H9 (cell line): ENCODE measurements at places on chromosomes 12 and 14. TPM values are rescaled to one million over a fixed set of nuclear protein-coding genes. Genes with fewer than 3 reads are reported as not detected.

DNA sequence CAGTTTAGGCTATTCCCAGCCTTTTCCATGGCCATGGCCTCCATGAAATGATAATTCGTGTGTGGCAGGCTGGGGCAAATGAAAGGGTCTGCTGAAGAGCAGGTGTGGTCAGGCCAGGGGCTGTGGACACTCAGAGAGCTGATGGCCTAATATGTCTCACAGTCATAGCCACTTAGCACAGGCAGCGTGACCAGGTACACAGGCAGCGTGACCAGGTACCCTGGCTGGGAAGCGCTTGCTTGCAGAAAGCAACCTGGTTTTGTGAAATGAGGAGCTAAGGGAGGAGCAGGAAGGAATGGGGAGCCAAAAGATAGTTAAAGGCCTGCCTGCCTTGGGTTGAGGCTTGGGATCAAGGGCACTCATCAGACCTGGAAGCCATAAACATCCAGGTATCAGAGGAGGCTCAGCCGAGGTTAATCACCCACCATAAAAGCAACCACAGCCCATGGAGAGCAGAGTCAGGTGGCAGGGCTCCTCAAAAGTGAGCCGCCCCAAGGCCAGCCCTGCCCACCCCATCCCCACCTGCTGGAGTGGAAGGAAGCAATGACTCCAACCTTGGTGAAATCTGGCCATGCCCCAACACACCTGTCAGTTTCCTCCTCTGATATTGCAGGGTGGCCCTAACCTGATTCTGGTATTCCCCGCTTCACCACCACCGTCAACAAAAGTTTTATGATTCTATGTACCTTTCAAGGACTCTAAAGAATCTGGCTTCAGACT is 8.0 kb upstream of the KRT8 start:
- DNase-seq = no peak

GRCh38 chr14:31690056-31690455 is 128.9 kb downstream of the NUBPL start:
- no peak for DNase-seq

GRCh38 chr14:24408764-24409163 is 10.0 kb downstream of the NYNRIN start:
- DNase-seq = peak; percentile 13

DNA sequence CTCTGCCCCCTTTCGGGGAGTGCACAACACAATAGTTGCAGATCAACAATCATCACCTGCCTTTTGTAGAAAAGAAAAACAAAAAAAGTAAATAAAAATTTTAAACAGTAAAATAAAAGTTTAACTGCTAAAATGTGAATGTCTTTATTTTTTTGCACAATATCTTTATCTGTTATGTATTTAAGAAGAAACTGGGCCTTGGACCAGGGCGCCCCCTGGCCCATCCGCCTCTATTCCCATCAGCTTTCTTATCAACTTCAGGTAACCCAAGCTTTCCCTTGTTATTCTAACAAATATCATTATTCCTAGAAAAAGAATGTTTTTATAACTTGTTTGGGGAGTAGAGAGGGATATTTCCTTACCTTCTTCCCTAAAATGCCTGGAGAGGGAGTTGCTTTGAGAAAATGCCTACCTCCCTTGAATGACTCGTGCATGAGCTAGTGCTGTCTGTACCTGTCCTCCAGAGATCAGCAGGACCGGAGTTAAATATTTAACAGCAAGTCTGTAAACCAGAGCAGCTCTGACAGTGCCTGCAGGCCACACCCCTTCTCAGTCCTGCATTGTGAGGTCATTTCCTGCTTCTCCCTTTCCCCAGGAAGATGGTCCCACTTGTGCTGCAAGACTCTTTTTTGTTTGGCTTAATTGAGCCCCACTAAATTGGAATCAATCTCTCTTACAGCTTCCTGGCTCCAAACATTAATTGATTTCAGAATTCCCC is 192.8 kb upstream of the RGS6 start:
- DNase-seq = peak; percentile 47

- no peak for DNase-seq
These were observed 158.4 kb upstream of the RASSF8 start for GRCh38 chr12:25800101-25800500.

DNA sequence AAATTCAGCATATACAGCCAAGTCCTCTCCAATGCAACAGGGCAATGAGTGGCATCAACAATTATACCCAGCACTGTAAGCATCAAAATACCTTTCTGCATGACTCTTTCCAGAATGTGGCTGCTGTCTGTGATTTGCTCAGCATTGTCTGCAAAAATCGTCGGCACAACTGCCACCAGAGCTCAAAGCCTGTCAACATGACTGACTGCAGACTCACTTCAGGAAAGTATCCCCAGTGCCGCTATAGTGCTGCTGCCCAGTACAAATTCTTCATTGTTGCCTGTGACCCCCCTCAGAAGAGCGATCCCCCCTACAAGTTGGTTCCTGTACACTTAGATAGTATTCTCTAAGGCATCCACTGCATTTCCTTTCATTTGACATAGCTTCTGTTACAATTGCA is 735 bp downstream of the RNASE6 start:
- DNase-seq = no peak

- no peak for DNase-seq
These were observed 51.2 kb upstream of the OXA1L start for GRCh38 chr14:22715186-22715812.

GRCh38 chr14:77100961-77101360 is 2.9 kb downstream of the CIPC start:
- DNase-seq = no peak

REM2 gene
- total RNA-seq = 1.2 and 1.4 TPM in 2 replicates
